ENCODE measurements at places on chromosomes 3 and 15.

DNA sequence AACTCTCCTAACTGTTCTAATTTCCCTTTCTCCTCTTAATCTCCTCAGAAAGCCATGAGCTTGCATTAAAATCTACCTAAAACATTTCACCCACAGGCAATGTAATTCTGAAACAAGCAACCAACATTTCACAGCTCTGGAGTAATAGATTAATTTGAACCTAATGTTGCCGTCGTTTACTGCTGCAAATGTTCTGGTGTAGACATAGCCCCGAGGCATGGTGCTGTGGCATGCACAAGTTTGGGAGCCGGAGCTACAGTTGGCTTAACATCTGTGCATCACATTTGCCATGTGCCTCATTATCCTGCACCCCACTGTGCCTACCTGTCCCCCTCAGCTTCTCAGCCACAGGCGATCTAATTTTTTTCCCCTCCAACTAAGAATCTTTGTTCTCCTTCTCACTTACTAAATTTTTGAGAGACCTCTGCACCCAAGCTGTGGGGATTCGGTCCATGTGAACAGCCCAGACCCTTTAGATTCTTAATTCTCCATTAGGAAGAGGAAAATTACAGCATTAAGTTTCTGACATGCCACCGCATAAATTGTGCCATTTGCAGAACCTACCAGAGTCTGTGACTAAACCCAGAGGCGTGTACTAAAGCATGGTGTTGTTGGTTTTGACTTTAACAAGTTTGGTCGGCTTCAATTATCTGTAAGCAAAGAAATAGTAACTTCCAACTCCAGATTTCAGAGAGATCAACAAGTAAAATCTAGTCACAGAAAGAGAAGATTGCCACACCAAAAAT is 419.2 kb downstream of the MECOM start:
- DNase-seq: peak; percentile 24

DNA sequence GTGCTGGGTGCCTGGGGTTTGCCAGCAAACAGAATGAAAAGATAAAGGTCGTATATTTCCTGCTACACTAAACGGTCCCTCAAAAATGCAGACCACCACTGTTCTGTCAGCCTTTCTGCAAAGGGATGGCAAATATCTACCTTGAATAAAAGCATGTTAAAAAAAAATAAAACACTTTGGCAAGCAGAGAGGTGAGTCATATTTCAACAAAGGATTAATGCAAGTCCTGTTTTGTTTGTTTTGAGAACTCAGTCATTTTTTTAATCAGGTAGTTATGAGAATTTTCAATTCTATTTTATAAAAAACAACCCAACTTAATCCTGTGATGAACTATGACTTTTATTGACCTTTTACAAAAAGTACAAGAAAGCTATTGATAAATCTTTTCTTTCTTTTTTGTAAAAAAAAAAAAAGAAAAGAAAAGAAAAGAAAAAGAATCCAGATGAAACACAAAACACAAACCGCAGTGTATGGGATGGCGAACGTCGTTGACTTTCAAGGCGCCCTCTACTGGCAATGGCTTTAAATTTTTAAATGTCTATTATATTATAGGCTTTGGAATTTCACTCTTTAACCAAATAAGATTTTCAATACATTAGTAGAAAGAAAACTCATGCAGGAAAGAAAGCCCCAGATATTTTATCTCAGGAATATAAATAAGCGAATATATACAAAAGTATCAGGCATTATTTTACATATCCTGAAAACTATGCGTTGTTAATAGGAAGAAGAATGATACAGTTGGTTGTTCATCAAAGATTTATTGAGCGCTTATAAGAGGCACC is 87.8 kb downstream of the NCEH1 start:
- peak; percentile 70 for DNase-seq

- DNase-seq: no peak
These were observed 41.0 kb upstream of the TP63 start for GRCh38 chr3:189590223-189590622.

- DNase-seq: no peak
These were observed 13.9 kb downstream of the TSC22D2 start for GRCh38 chr3:150421799-150422548.

- DNase-seq: peak; percentile 64
These were observed 31.4 kb downstream of the MAPK6 start for GRCh38 chr15:52050416-52050815.

DNA sequence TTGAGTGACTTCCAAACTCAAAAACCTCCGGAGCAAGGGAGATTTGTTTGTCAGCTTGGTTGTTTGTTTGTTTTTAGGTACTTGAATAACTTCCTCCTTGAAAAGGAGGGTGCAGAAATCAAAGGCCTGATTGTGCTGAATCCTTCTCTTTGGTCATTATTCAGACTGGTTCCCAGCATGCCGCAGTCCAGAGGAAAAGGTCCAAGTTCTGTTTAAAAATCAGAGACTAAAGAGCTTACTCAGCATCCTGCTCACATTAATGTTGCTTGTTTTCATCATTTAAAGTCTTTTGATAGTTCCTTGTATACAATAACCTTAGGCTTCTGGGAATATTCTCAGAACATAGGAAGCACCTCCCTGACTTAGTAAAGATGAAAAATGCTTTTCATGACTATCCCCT is 982 bp upstream of the SCG3 start:
- DNase-seq: no peak

DNA sequence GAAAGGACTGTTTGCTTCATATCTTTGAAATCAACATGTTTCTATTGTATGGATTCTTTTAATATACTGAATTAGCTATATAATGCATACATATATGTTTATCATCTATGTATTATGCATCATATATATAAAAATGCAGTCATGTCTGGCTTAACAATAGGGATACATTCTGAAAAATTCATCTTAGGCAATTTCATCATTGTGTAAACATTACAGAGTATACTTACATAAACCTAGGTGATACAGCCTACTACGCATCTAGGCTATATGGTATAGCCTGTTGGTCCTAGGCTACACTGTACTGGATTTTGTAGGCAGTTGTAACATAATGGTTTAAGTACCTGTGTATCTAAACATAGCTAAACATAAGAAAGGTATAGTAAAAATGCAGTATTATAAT is 21.7 kb downstream of the CHMP2B start:
- DNase-seq: no peak

- no peak for DNase-seq
These were observed 163.9 kb downstream of the DCLK3 start for GRCh38 chr3:36600404-36600803.

- DNase-seq: no peak
These were observed 5.0 kb downstream of the DNAJB8 start for GRCh38 chr3:128461731-128462130.

- peak; percentile 41 for DNase-seq
These were observed 9.7 kb downstream of the TRPM7 start for GRCh38 chr15:50676799-50677483.

DNA sequence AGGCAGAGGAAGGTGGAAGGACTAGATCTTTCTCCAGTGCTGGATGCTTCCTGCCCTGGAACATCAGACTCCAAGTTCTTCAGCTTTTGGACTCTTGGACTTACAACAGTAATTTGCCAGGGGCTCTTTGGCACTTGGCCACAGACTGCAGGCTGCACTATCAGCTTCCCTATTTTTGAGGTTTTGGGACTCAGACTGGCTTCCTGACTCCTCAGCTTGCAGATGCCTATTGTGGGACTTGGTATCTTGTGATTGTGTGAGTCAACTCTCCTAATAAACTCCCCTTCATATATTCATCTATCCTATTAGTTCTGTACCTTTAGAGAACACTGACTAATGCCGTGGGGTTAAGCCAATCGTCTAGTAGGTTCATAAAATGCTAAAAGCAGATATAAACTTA is 8.8 kb upstream of the B3GNT5 start:
- no peak for DNase-seq

- peak; percentile 83 for DNase-seq
These were observed 28.6 kb upstream of the SH3BP5 start for GRCh38 chr3:15360788-15361493.

GRCh38 chr3:59572106-59572505 is 522.3 kb upstream of the CFAP20DC start:
- peak; percentile 22 for DNase-seq

- no peak for DNase-seq
These were observed 5.2 kb downstream of the ARPP19 start for GRCh38 chr15:52563501-52564060.

- no peak for DNase-seq
These were observed 738 bp downstream of the COMMD2 start for GRCh38 chr3:149751551-149751950.

- DNase-seq: peak; percentile 77
These were observed 1.7 kb downstream of the RAB11A start for GRCh38 chr15:65870889-65871533.

- peak; percentile 32 for DNase-seq
These were observed 8.0 kb downstream of the ESYT3 start for GRCh38 chr3:138442433-138442832.
